Left ventricle myocardium inferior (tissue), 1 donor: ENCODE measurements at places on chromosomes 6 and 20. TPM values are rescaled to one million over a fixed set of nuclear protein-coding genes. Genes with fewer than 3 reads are reported as not detected.

DNA sequence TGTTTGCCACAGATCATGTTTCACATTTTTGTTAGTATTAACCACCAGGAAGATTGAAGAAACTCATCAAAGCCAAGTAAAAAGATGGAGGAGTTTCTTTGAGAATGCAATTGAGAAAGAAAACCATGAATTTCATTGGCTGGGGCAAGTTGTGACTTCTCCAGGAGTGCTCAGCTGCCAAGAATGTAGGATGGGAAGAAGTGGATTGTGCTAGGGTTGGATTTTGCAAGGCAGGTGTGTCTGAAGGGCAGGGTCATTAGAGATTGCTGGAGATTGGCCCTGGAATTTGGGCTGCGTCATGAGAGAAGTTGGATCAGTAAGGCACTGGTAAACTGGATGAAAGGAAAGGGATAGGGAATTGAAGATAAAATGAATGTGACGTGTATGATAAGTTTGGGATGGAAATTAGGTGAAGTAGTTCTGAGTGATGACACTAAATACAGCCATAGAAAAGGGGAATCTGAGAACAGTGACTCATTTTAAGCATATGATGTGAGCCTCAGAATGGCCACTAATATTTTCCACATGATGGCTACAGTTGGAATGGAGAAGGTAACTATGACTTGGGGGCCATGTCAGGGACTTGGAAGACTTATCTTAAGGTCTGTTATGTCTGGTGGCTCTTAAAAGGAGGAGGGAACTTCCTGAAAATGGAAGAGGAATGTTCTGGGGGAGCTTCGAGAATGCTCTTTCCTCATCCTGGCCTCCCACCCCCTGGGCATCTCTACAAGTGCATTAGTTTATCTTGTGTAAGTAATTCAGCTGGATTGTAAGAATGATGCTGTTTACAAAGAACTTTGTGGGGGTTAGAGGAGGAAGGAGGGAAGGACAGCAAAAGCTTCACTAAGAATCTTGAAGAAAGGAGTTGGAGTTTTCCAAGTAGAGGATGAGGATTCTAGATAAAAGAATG lies 27.8 kb upstream of the ERVFRD-1 start:
- no peak overlapping the region for H3K4me3 ChIP-seq
- H3K36me3 ChIP-seq = peaks cover 15% of the 10 kb centered on the region

The EYA2 gene
- total RNA-seq = 0.63 TPM

- H3K4me3 ChIP-seq = no peak overlapping the region
- H3K27ac ChIP-seq = no peak overlapping the region
- no peaks in the 10 kb centered on the region for H3K36me3 ChIP-seq
- H3K27me3 ChIP-seq = no peaks in the 10 kb centered on the region
- no peaks in the 10 kb centered on the region for H3K4me1 ChIP-seq
- DNase-seq = no peak
Observed at GRCh38 chr6:47276377-47276776, 33.3 kb downstream of the TNFRSF21 start.

The BCAS1 gene
- total RNA-seq = not detected
